Cortex of kidney (tissue), 1 donor: ENCODE measurements at places on chromosomes 12 and 14.

DNA sequence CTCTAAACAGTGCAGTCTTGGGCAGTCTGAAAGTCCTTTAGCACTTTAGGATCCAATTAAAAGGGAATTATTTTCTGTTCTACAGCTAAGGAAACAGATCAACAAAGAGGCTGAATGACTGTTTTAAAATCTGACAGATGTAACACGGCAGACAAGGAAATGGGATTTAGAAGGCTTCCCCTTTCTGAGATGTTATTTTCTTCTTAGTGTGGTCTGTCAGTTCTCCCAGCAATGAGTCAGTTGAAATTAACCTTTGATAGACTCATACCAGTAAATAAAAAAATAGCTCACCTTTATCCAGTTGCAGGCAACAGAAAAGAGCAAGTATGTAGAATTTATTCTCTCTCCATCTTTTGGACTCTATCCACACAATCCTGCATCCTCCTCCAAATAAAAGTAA is 98.1 kb downstream of the NEDD1 start:
- DNase-seq: no peak

GRCh38 chr12:27554421-27555186 is 30.6 kb downstream of the PPFIBP1 start:
- DNase-seq: no peak

DNA sequence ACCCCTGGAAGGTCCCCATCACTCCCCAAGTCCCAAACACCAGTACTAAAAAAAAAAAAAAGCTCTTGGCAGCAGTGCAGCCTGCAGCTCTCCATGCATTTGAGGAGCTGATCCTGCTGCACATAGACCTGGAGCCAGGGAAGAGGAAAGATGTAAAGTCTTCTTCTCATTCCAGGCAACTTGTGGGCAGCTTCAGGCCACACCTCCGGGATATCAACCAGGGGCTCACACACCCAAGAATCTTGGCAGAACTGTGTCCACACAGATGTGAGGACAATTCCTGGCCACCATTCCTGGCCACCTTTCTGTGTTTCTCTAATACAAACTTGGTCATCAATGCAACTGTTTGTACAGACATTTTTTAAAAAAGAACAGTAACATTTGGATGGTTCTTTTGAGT is 72.7 kb downstream of the TMEM132C start:
- DNase-seq: no peak

- no peak for DNase-seq
These were observed 44.5 kb downstream of the LRRC9 start for GRCh38 chr14:59964251-59965007.

- no peak for DNase-seq
These were observed 14.8 kb downstream of the RIMKLB start for GRCh38 chr12:8712572-8712971.
